Breast epithelium (tissue), 4 donors: ENCODE measurements at places on chromosomes 6 and 20. TPM values are rescaled to one million over a fixed set of nuclear protein-coding genes. Genes with fewer than 3 reads are reported as not detected.

- DNase-seq: no peak
Observed at GRCh38 chr6:170227521-170227983, 63.3 kb downstream of the DLL1 start.

DNA sequence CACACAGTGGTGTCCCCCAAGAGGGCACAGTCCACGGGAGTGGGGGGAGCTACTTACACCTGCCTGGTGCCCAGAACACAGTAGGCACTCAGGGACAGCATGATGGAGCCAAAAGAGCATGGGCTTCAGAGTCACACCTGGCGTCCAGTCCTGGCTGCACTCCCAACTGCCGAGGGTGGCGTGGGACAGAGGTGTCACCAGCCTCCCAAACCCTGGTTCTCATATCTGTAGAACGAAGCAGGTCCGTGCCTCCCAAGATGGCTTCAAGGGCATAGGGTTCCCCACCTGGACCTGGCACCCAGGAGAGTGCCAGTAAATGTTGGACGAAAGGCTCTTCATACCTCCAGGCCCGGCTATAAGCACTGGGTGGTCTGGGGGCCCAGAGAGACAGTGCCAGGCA, 8.9 kb downstream of the HRH3 start:
- DNase-seq: no peak

GRCh38 chr6:158422629-158423238, 110.5 kb downstream of the TULP4 start:
- no peak for DNase-seq

GRCh38 chr6:157997893-157998608, 16.4 kb downstream of the SYNJ2 start:
- no peak for DNase-seq

- no peak for DNase-seq
Observed at GRCh38 chr20:20664795-20665589, 47.5 kb downstream of the RALGAPA2 start.

GRCh38 chr20:40307997-40308396, 381.0 kb downstream of the MAFB start:
- no peak for DNase-seq

- no peak for DNase-seq
Observed at GRCh38 chr20:17655865-17656479, 26.1 kb downstream of the RRBP1 start.

GRCh38 chr20:49862607-49863200, 50.1 kb downstream of the SLC9A8 start:
- no peak for DNase-seq

- DNase-seq: no peak
Observed at GRCh38 chr6:168703990-168704389, 263.0 kb downstream of the SMOC2 start.

GRCh38 chr6:168364793-168365421, 45.3 kb upstream of the DACT2 start:
- DNase-seq: no peak

GRCh38 chr20:32052090-32052777, at the start of gene HCK:
Gene HCK (plus strand): TSS chr20:32052242.
- no peak for DNase-seq

Gene ZBTB24
- 13.8 TPM for total RNA-seq

Gene PRND
- not detected for total RNA-seq

Gene RAB22A
- 22.2 TPM for total RNA-seq

Gene FNDC11
- total RNA-seq: 0.32 TPM
